ENCODE measurements at places on chromosomes 7 and 10.

DNA sequence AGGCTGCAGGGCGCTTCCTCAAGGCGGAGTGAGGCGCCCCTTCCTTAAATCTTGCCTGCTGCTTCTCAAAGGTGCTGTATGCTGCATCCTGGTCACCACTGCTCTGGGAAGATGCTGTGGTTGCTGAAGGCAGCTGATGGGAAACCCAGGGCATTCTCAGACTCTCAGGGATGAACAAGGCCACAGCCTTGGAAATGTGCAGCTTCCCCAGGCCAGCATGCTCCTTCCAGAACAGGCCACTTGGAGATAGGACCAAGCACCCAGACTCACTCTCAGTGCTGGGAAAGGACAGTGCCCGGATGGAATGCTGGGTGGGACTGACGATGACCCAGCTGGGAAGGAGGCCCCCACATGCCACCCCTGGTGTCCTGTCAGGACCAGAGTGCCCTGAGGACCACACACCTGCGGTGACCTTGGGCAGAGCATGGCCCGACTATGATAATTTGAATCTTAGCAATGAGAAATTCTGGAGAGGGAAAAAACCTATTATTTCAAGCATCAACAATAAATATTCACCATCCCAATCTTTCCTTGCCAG lies 235.5 kb downstream of the TNS3 start:
- no peak for DNase-seq

DNA sequence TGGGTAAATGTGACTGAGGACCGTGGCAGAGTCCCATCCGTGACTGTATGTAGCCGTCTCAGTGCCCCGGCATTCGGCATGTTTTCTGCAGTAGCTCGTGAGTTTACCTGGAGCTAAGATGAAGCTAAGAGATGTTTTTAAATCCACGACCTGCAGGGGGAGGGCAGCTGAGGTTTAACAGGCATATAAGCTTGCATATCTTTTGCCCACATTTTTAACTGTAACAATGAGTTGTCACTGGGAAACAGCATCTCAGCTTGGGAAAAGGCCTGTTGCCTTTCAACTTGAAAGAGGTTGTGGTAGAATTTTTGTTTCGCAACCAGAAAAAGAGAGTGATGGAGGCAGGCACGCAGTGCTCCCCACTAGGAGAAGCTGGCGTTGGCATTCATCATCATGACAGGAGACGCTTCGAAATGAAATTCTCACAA lies 77.7 kb downstream of the CELF2 start:
- no peak for DNase-seq

GRCh38 chr7:1112625-1113547 lies 25.0 kb downstream of the GPER1 start:
- DNase-seq, result no peak

DNA sequence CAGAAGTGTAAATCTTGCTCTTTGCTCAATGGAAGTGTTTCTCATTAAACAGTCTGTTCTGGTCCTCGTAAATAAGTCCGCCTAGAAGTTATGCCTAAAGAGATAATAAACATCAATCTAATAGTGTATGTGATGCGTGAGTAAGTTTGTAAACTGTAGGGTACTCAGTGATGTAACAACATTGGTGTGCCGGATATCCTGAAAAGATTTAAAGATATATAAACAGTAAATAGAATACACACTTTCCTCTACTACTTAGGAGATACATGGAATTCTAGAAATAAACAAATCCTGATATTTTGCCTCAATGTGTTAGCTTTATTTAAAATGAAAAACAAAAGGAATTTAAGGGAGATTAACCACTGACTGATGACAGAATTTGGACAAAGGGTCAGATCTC lies 123.5 kb downstream of the AHR start:
- DNase-seq, result no peak

GRCh38 chr10:24843256-24843655 lies 109.2 kb downstream of the PRTFDC1 start:
- DNase-seq, result no peak

DNA sequence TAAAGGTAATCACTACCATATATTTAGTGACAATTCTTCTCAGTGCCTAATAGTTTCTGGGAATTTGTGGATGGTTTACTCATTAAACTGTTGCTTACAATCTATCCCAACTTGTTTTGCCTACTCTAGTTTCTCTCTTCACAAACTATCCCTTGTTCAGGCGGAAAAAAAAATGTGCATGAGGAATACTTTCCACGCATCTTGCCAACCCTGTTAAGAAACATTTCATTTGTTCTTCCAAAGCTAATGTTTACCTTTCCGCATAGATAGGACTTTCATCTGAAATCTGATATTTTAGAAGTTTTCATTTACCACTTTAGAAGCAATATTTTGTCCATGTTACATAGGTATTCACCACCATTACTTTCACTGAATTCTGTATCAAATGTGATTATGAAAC lies 191.9 kb downstream of the MDFIC start:
- no peak for DNase-seq

DNA sequence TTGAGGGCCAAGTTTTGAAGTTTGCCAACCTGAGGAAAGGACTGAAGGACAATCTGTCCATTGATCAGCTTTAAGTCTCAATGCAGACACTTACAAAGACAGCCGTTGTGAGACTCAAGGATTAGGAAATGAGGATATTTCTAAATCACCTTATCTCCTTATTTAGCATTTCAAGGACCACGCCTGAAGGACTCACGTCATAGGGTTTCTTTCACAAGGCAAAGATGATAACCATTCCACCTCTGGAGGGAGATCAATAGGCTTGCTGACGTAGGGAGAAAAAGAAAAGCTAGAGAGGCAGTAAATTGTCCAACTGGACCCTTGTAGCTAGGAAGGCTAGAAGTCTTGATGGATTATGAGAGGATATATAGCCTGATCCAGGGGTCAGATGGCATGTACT lies 3.3 kb upstream of the ASB4 start:
- DNase-seq, result no peak

DNA sequence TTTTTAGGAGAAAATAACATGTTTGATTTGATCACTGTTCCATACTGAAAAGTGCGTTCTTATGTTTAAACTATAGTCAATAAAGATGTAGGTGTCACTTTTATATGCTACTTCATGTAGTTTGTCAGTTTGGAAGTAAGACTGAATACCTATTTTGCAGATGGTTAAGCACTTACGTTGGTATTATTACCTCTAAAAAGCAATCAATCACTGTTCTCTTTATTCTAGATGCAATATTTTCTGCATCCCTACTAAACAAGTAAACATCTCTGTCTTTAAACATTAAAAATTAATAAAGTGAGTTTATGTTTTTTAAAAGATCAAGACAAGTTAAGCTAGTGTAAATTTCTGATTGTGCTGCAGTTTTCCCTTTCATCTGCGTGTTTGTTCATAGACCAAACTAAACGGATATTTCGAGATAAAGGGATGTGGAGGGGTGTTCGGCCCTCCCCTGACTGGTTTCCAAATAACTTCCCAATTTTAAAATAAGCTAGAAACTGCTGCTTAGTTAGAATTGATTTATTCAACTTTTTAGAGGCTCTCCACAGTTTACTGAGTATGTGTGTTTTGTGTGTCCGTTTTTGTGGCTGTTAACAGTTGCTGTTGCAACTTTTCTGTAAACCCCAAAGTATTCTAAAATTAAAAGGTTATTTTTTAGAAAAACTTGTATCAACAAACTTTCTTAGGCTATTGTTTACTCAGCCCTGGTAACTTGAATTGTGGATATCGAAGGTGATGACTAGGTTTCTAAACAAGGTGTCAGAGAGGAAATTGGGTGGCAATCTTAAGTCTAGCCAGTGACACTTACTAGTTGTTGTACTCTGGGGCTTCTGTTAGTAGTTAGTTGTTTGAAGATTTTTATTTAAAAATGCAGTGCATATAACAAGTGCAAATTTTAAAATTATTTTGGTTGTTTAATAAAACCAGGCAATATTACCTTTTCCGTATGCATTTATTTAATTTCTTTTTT lies 974 bp downstream of the KIF11 start:
- DNase-seq, result no peak

GRCh38 chr7:150845421-150845861 lies 6.9 kb upstream of the AOC1 start:
- no peak for DNase-seq

- DNase-seq, result no peak
Observed at GRCh38 chr7:145411066-145411465, 575.2 kb upstream of the TPK1 start.

DNA sequence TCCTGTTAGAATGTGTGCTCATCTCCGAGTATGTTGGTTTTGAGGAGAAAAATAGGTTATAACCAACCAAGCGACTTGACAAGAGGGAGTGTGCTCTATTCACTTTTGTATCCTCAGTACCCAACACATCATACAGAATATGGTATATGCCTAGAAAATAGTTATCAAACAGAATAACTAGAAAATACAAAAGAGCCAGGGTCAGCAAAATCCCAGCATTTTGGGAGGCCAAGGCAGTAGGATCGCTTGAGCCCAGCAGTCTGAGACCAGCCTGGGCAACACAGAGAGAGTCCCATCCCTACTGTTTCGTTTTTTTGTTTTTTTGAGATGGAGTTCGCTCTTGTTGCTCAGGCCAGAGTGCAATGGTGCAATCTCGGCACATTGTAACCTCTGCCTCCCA lies 257.9 kb downstream of the PARD3 start:
- DNase-seq, result no peak

DNA sequence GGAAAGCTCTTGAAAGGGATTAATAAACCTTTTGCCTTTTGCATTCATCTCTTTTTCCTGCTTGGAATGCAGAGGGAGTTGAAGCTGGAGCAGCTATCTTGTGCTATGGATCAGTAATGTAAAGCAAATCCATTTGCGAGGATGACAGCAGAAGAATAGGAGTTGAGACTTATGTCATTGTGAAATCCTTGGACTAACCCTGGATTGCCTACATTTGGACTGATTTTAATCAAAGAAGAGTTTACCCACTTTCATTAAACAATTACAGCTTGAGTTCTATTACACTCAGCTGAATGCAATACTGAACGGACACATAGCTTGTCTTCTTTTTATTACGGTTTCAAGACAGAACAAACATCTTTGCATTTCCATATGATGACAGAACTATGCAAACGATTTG lies 362.3 kb downstream of the PHF14 start:
- DNase-seq, result no peak

GRCh38 chr10:79984851-79985250 lies 35.9 kb upstream of the SFTPD start:
- no peak for DNase-seq

- DNase-seq, result no peak
Observed at GRCh38 chr7:104895522-104896236, 118.3 kb upstream of the KMT2E start.

- DNase-seq, result no peak
Observed at GRCh38 chr10:123309731-123310130, 155.5 kb downstream of the BUB3 start.

GRCh38 chr7:83478616-83479015 lies 170.3 kb downstream of the SEMA3E start:
- no peak for DNase-seq

DNA sequence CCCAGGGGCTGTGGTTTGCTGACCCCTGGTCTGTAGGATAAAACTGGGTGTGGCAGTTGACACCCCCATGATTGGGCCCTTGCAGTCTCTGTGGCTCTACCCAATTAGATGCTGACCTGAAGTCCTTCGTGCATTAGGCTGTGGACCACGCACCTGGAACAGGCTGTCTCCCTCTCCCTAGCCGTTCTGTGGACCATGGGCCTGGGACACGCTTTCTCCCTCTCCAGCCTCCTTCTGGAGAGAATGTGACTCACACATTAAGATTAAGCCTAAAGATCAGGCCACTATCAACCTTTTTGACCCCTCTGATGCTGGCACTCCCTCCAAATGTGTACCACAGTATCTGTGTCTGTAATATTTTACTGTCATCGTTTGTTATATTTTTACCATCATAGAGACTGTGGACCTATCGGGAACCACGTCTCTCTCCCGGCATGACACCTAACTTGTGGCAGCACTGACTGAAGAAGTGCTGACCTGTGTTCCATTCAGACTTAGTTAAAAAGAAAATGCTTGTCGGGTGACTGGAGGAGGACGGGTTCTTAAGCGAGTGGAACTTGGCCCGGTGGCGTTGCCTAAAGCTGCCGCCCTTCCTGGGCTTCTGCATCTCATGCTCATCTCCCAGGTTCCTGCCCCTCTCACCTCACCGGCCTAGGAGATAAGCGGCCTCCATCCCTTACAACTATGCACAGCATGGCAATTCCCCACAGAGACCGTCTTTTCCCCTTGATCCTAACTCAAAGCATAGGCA lies 92.8 kb downstream of the WDR37 start:
- DNase-seq, result no peak

DNA sequence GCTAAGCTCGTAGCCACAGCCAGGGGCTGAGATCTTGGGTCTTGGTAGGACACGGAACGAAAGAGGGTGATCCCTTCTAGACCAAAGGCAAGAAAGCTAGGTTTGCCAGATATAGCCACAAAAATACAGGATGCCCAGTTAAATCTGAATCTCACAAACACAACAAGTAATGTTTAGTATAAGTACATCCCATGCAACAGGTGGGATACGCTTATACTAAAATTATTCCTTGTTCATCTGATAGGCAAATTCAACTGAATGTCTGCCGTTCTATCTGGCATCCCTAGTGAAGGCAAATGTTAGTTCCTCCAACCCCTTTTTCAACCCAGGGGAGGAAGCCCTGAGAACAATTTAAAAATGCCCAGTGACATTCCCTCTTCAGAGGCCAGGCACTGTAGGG lies 131.1 kb upstream of the MGMT start:
- DNase-seq, result no peak
